ENCODE measurements at places on chromosomes 1 and 21.
A peak's percentile ranks its signal among the peaks of the same experiment; 100 is the strongest.

GRCh38 chr1:151801310-151801820, 3.9 kb downstream of the LINGO4 start:
- no peak for DNase-seq

GRCh38 chr21:34900376-34900775, 148.7 kb downstream of the RUNX1 start:
- DNase-seq = no peak

DNA sequence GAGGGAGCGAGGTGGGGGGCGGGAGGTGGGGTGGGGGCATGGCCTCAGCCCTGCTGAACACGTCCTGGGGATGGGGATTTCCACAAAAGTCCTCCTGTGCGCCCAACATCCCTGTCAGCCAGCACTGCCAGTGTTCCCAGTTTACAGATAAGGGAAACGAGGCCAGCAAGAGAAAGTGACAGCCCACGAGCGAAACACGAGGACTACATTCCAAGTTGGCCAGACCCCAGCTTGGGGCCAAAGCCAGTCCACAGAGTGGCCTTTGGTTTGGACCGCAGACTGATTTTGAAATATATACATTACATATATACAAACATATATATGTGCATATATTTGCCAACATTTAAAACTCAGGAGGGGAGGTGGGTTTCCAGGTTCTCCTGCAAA, 5.0 kb downstream of the FBXO2 start:
- DNase-seq = no peak

GRCh38 chr1:211752317-211752716, 76.9 kb upstream of the NEK2 start:
- DNase-seq = no peak

GRCh38 chr1:29849038-29849750, 612.9 kb downstream of the PTPRU start:
- DNase-seq = peak; percentile 41

GRCh38 chr21:41009398-41010100, 158.4 kb upstream of the BACE2 start:
- DNase-seq = no peak

- peak; percentile 21 for DNase-seq
These were observed 40.7 kb upstream of the PRKACB start for GRCh38 chr1:84103197-84103992.

- DNase-seq = no peak
These were observed 20.8 kb downstream of the EVI5 start for GRCh38 chr1:92764116-92764515.

- peak; percentile 6 for DNase-seq
These were observed 32.1 kb downstream of the EYA3 start for GRCh38 chr1:28056129-28056925.

- no peak for DNase-seq
These were observed 39.4 kb downstream of the TRAPPC10 start for GRCh38 chr21:44051462-44051941.

GRCh38 chr1:232705815-232706575, 76.1 kb upstream of the SIPA1L2 start:
- no peak for DNase-seq

DNA sequence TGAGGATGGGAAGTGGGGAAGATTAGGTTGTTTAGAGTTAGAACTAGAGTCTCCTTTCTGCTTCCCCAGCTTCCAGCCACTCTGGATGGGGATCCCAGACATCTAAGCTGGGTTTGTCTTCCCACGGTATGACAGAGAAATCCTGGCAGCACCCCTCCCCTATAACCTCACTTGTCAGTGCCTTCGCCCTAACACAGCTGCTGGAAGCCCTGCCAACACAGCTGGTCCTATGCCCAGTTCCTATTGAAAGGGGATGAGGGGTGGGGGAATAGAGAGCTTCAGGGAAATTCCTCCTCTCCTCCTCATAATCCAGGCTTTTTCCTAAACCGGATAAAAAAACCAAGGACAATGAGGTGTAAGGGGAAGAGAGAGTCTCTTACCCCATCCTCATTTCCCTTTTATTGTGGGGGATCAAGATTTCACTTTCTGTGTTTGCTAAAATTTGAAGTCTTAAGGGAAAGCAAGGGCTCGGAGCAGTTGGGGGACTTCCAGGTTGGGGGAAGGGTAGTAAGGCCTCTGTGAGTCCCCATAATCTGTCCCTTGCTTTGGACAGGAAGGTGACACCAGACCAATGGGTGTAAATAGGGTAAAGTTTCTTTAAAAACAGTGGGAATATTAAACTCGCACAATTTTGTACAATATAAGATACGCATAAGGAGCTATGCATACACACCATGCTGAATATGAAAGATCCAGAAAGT, 590 bp downstream of the TMOD4 start:
- DNase-seq = no peak

DNA sequence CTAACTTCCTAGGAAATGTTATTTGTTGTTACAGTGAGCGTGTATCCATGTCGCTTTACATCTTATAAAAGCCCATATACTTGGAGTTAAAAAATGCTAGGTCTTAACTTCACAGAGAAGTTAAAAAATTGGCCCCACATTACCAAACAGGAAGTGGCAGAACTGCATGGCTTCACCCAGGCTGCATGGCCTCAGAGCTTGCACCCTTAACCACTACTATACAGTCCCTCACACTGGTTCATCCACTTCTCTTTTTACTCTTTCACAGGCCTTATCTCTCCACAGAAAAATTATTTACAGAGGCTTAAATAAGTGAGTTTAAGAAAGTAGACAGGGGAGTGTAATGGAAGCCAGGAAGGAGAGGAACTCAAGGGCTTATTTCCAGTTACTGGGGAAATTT, 402.5 kb downstream of the HHAT start:
- DNase-seq = no peak

- DNase-seq = no peak
These were observed 36.6 kb downstream of the POFUT2 start for GRCh38 chr21:45250914-45251634.

DNA sequence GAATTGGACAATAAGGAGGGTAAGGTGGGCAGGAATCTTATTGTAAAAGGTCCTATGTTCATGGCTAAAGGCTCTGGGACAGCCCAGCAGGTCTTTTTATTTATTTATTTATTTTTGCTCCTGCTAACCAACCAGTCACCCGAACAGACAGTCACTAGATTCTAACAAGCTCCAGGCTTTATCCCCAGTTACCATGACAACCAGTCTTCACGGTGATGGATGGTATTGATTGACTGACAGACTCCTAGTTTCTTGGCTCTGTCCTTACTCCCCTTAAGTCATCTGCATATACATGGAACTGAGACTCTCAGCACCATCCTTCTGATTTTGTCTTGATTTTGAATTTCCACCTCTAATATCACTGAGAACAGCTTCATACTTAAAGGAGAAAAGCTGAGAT, 44.3 kb downstream of the C8A start:
- no peak for DNase-seq

DNA sequence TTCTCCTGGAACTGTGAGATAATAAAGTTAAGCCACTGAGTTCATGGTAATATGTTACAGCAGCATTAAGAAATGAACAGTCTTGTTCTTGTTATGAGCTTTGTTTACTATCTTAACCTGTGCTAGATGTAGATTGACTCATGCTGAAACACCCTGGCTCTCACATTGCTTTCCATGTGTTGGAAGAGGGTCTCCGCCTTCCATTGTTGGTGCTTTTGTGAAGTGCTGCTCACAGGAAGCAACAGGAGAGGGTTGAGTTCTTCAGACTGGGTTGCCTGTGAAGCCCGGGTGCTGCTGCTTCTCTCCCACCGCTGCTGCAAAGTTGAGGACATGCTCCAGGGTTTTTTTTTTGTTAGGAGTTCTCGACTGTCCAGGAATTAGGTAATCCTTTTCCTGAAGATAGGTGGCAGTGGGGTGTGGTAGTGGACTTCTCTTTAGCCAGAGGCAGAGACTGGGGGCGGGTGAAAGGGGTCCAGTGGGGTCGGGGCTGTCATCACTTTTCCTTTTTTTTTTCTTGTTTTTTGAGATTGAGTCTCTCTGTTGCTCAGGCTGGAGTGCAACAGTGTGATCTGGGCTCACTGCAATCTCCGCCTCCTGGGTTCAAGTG, 28.7 kb upstream of the HMGN1 start:
- DNase-seq = no peak

DNA sequence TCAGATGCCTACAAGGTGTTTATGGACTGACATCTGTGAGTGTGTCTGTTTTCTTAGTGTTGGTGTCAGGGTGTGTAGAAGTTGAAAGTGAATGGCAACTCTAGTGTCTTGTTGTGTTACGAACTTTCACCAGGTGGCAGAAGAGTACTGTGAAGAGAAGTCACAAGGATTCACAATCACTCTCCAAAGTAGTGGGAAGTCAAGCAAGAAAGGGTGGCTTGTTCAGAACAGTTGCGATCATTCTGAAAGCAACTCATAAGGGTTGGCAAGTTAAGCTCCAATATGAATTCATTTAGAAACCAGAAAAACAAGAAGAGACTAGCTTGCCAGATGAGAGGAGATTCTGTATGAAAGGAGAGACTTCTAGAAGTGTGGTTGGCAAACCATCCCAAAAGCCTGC, 86.1 kb downstream of the FASLG start:
- peak; percentile 58 for DNase-seq

GRCh38 chr1:115717541-115717940, 51.0 kb downstream of the CASQ2 start:
- peak; percentile 30 for DNase-seq

- no peak for DNase-seq
These were observed 220.8 kb upstream of the DAB1 start for GRCh38 chr1:57644667-57645066.

DNA sequence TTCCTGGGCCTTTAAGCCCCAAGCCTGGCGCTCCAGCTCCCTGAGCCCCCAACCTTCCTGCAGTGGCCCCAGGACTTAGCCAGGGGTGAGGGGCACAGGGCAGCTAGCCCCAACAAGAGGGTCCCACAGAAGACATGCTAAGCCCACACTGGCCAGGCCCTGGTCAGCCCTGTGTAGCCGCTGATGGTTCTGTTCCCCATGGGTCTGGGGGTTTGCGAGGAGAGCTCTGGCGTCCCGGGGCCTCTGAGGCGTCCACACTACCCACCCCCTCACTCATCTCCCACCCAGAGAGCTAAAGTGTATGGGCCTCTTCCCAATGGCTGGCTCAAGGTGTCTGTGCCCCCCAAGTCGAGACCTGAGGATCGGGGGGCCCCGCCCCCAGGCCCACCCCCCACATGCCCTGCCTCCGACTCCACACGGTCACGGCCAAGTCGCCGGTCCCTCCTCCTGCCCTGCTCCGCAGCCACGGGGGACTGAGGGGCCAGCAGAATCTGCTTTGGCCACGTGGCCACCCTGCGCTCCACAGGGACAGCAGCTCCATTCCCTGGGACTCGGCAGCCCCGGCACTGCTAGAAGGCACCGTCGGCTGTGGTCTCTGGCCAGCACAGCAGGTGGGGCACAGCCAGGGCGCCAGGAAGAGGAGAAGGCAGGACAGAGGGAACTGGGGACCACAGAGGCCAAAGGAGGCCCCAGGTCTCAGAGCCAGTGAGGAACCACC, 7.8 kb downstream of the TNFRSF18 start:
- no peak for DNase-seq

- peak; percentile 36 for DNase-seq
These were observed 249.2 kb downstream of the TOMM20 start for GRCh38 chr1:234879147-234880080.

DNA sequence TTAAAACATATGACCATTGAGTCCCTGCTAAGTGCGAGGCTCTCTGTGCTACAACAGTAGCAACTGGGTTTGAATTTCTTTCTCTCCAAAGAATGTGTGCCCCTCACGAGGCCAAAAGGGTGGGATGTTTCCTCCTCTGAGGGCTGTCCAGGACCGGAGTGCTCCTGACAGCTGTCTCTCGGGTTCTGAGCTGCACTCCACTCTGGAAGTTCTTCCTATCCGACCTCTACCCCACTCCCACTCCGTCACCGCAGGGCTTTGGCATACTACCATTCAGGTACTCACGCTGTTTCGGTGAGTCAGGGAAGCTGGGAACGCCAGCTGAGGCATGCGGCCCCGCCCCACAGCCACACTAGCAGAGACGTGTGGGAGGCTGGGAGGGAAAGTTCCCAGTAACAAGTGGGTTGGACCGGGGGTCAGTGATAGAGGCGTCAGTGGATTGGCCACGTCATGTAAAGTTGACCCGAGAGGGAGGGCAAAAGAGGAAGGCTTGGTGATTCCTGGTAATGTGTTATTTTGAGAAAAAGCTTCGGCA, 705 bp upstream of the SLC50A1 start:
- DNase-seq = peak; percentile 74

DNA sequence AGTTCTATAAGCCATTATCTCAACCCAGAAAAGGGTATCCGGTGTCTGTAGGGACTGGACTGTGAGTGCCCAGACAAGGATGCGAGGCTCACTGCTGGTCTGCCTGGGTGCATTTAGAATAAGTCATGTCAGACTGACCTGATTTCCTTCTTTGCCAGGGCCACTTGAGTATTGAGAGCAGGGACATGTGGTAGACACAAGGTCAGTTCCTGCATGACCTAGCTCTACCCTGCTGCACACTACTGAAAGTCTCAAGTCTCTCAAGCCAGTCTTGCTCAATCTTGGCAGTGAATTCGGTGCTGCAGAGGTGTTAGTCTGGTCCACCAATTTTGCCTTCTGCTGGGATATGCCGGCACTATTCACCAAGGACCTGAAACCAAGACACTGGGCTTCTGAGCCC, 180.1 kb downstream of the C1orf94 start:
- DNase-seq = no peak

- DNase-seq = no peak
These were observed 56.6 kb upstream of the CR2 start for GRCh38 chr1:207397525-207397926.

DNA sequence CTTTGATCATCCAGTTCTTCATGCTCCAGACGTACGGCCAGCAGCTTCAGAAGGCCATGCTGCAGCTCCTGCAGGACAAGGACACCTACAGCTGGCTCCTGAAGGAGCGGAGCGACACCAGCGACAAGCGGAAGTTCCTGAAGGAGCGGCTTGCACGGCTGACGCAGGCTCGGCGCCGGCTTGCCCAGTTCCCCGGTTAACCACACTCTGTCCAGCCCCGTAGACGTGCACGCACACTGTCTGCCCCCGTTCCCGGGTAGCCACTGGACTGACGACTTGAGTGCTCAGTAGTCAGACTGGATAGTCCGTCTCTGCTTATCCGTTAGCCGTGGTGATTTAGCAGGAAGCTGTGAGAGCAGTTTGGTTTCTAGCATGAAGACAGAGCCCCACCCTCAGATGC, 32.5 kb downstream of the MX1 start:
- DNase-seq = no peak

- DNase-seq = no peak
These were observed 35.7 kb upstream of the THEM4 start for GRCh38 chr1:151944857-151945575.

DNA sequence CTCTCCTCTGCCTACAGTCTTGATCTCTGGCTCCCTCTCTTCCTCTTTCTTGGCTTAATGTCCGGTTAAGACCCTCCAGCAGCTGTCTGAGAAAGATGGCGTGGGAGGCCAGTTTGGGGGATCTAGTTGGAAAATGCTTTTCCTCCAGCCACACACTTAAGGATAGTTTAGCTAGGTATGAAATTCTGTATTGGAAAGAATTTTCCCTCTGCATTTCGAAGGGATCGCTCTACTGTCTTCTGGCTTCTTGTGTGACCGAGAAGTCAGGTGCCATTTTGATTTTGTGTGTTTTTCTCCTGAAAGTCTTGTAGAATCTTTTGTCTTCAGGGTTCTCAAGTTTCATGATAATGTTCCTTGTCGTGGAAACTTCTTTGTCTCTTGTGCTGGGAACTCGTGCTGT, 28.0 kb downstream of the PRKCZ start:
- no peak for DNase-seq

Measured in GM20000 (cell line).